ENCODE measurements at places on chromosomes 1 and 21.

- no peak for DNase-seq
These were observed 416.3 kb upstream of the USP24 start for GRCh38 chr1:55631509-55631908.

DNA sequence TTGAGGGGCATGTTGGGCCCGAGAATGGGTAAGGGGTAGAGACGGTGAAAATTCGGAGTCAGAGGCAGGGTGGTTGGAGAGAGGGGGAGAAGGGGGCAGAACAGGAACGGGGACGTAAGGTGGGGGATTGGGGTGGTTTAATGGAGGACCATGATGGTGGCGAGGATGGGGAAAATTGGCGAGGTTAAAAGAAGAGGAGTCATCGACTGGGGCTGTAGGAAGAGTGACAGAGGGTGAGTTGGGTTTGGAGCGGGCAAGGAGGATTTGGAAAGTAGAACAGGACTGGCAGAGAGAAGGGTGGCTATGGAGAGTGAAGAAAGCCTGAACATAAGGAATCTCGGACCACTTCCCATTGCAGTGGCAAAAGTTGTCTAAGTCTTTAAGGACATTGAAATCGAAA lies 10.8 kb upstream of the ZBTB48 start:
- DNase-seq = no peak

DNA sequence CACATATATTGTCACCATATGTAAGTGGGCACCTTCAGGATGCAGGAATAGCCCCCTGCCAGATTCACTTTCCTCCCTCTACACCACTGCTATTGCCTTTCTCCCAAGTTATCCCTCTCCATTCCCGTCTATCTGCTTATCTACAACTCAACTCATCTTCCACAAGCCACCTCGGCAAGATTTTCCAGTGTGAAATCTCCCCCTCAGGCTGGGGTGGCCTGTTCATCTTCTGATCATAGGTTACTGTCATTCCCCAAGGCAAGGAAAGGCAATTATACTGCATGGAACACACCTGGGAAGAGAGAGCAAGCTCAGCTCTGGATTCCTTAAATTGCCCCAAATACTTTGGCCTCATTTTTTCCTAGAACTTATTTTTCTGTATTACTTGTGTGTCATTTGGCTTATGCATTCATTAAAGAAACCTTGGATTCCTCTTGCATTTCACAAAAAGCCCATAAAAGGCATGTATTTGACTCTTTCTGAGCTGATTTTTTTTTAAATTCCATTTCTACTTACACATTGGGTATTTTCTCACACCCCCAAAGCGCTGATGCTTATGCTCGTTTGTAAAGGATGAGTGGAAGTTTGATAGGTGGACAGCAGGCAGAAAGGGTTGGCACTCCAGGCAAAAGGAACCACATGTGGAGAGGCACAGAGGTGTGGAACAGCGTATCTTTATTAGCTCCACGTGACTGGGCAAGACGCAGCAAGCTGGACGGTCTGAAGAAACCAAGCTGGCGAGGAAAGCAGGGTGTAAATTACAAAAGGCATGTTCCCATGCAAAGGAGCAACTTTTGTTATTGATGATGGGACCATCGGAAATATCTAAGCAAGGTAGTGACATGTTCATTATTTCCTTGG lies 169.7 kb upstream of the RAB4A start:
- no peak for DNase-seq

GRCh38 chr1:184002071-184002470 lies 35.5 kb downstream of the COLGALT2 start:
- no peak for DNase-seq

- no peak for DNase-seq
These were observed 29.3 kb upstream of the SELENON start for GRCh38 chr1:25770541-25771220.

GRCh38 chr1:50553921-50554320 lies 130.7 kb upstream of the DMRTA2 start:
- no peak for DNase-seq

- no peak for DNase-seq
These were observed 54.0 kb upstream of the BOLA1 start for GRCh38 chr1:149845416-149845815.

DNA sequence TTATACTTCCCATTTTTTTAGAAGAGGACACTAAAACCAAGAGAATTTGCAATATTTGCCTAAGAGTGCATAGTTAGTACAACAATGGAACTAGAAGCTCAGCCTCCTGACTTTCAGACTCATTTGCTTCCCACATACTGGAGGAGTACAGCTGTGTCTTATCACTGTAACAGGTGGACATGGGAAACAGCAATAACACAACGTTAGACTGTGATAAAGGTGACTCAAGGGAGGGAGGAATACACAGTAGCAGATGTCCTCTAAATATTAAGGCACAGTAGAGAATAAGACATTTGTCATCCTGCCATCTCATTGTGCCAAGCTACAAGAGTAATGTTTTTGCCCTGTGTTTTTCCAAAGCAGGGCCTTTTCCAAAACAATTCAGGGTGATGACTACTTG lies 55.4 kb upstream of the JAK1 start:
- no peak for DNase-seq

- DNase-seq = no peak
These were observed 1.5 kb downstream of the NAXE start for GRCh38 chr1:156592910-156593660.

GRCh38 chr1:180213401-180214170 lies 16.5 kb upstream of the LHX4 start:
- DNase-seq = peak; percentile 19

GRCh38 chr1:190226006-190226405 lies 251.7 kb downstream of the BRINP3 start:
- no peak for DNase-seq

GRCh38 chr1:90823686-90824085 lies 106.6 kb upstream of the BARHL2 start:
- no peak for DNase-seq

DNA sequence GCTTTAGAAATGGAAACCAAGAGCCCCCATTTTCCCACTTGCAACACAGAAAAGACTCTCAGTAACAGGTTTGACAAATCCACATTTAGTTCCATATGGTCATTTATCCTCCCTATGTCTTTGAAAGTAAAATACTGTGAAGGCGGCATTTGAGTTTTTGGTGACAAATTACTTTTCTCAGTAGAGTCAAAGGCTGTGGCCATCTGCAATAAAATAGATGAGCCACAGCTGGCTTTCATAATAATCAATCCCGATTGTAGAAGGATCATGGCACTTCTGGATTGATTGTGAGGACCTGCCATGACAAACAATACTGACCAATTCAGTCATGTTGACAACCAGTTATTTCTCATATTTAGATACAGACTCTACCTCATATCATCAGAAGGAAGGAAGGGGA lies 512.0 kb upstream of the ADGRL2 start:
- DNase-seq = no peak

DNA sequence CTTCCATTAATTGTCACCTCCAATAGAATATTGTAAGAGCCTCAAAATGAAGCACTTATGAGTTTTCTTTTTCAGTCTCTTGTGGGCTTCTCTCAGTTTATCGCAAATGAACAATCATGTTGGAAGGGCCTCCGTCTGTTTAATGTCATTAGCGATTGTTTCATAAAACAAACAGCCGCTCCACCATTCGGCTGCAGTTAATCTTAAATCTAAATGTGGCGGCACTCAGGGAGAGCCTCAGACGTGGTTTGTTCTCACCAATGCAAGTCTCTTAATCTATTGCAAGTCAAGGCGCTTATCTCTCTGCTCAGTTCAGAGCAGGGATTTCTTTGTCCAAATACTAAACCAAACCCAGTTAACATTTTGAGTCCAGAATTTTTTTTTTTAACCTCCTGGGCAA lies 34.9 kb upstream of the ESRRG start:
- DNase-seq = no peak

- no peak for DNase-seq
These were observed 143.2 kb downstream of the MIS18A start for GRCh38 chr21:32135401-32136363.

GRCh38 chr1:241355311-241356010 lies 1.5 kb downstream of the RGS7 start:
- DNase-seq = no peak

DNA sequence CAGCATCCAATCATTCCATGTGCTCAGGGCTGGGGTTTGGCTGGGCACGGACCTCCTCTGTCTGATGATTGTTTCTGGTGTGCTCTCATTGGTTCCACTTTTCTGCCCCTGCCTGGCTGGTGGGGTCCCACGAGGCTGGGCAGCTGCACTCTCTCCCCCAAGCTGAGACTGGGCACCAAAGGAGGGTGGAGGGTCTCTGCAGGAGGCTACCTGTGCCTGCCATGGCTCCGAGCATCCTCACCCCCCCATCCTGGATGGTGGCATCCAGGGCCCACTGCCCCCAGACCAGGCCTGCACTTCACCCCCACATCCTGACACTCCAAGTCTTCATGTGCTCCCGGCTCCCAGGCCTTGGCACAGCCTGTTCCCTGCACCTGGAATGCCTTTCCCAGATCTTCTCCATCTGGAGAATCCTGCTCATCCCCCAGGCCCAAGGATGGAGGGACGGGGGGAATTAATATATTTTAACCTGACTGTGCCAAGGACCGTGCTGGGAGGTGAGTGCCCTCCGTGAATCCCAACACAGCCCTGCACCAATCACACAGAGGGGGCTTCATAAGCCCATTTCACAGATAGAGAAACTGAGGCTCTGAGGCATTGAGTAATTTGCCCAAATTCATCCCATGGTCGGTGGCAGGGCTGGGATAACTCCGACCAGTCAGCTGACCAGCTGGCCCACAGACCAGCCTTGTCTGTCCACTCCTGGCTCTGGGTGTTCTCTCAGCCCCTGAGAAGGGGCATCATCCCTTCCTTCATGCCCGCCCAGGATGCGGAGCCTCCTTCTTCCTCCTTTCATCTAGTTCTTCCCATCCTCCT lies 403.4 kb downstream of the MATN1 start:
- peak; percentile 39 for DNase-seq

- no peak for DNase-seq
These were observed 70.3 kb downstream of the TNFSF18 start for GRCh38 chr1:172980456-172980855.

DNA sequence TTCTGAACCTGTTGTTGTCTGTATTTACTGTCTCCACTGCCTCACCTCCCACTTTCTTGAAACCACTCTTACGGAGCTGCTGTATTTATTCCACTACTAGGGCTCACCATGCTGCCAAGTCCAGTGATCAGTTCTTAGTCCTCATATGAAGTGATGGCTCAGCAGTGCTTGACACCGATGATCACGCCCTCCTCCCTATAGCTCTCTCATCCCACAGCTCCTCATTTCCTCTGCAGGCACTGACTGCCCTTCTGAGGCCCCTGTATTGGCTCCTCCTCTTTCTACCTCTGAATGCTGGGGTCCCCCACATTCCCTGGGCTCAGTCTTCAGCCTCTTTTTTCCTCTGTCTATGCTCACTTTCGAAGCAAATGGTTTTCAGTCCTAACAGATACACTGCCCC lies 3.4 kb downstream of the CLCA1 start:
- no peak for DNase-seq

DNA sequence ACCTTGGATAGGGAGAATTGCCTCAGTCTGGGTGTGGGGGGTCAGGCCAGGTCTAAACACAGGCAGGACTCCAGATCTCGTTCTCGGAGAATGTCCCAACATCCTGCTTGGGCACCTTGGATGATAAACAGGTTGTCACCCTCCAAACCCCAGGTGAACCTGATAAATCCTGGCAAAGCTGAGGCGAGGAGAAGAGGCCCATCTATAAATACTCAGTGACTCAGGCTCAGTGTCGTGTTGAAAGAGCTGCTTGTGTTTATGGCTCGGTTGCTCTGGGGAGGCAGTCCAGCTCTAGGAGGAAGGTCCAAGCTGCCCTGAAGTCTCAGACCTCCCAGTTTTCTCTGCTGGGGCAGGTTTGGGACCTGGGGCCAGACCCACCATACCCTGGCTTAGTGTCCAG lies 15.8 kb upstream of the TRIM63 start:
- no peak for DNase-seq

GRCh38 chr21:36854391-36854790 lies 112.1 kb downstream of the HLCS start:
- DNase-seq = no peak

- DNase-seq = no peak
These were observed 7.5 kb upstream of the YBX1 start for GRCh38 chr1:42674682-42675081.

DNA sequence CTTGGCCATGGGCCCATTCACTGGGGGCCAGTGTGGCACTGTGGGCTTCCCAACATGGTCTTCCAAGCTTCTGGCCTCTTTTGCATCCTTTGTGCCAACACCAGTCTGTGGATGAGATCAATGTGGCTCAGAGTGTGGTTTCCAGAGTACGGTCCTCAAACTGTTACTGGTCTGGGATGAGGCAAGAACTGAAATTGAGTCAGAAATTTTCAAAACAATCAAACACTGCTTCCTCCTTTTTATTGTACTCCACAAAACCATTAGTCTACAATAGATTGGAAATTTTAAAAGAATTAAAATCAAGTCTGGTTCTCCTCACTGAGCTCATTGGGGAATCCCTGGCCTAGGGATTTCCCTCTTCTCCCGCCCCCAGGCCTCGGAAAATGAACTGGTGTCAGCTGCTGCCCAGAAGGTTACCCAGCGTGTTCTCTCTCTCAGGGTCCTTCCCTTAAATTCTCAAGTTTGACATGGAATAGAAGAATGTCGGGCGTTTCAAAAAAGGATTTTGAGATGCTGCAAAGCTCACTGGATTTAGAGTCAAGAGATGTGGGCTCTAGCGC lies 222.0 kb downstream of the SDCCAG8 start:
- no peak for DNase-seq

DNA sequence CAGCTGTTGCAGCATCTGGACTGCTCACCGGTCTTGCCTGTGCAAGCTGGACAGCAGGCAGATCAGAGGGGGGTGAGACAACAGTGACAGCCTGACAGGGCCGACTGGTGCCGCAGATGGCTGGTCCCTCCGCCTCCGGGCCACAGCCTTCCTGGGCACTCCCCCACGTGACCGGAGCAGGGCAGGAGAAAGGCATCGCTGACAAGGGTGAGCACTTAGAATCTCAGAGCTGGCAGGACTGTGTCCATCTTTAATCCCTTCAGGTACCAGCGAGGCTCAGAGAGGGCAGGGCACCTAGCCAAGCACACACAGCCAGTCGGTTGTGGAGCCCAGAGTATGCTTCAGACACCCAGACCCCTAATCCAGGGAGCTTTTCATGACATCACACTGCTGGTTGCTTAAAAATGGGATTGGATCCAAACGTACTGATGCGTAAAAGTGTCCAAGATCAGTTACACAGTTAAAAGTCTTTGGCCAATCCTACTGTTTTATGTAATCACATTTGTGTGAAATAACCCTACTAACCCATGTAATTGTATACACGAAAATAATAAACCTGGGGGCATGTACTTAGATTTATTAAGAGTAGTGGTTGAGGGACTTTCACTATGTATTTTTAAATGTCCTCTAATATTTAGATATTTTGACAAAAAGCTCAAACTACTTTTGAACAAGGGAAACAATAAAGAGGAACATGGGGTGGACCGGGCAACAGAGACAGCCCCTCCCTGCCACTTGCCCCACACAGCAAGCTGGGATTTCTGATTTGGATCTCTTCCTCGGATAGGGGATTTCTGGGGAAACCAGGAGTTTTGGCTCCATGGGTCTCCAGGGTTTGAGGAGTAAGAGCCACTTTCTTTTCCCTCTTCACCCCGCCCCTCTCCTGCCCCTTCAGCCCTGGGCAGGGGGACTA lies 758 bp upstream of the CNTN2 start:
- DNase-seq = no peak
